ENCODE measurements at places on chromosomes 7 and 10.
A peak's percentile ranks its signal among the peaks of the same experiment; 100 is the strongest.

GRCh38 chr10:191703-192518 is 56.7 kb downstream of the ZMYND11 start:
- DNase-seq = no peak

GRCh38 chr7:158391141-158391540 is 196.5 kb downstream of the PTPRN2 start:
- DNase-seq = no peak

DNA sequence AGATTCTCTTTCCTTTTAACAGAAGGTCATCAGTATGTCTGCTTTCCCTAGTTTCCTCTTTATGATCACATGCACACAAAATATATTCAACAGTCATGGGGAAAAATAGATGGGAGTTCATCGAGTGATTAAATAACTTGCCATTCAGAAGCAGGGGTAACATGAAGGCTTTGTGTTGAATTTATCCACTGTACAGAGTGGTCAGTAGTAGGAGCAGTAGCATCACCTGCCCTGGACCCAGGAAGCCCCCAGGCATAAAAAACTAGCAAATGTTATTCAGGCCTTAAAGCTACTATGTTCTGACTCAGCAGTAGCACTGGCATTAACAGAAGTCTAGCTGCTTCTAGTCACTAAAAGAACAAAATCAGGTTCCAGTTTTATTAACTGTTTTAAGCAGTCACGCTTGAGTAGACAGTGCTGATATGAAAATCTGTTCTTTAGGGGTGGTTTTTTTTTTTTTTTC is 31.4 kb upstream of the FAM133B start:
- DNase-seq = no peak

GRCh38 chr10:79380946-79381721 is 33.9 kb downstream of the PPIF start:
- DNase-seq = no peak

GRCh38 chr7:37208528-37208927 is 240.1 kb downstream of the ELMO1 start:
- DNase-seq = no peak

GRCh38 chr7:42183547-42183946 is 53.5 kb downstream of the GLI3 start:
- no peak for DNase-seq

- no peak for DNase-seq
Observed at GRCh38 chr10:70814126-70814525, 1.6 kb upstream of the SGPL1 start.

- DNase-seq = no peak
Observed at GRCh38 chr7:31724696-31725095, 37.7 kb downstream of the PPP1R17 start.

DNA sequence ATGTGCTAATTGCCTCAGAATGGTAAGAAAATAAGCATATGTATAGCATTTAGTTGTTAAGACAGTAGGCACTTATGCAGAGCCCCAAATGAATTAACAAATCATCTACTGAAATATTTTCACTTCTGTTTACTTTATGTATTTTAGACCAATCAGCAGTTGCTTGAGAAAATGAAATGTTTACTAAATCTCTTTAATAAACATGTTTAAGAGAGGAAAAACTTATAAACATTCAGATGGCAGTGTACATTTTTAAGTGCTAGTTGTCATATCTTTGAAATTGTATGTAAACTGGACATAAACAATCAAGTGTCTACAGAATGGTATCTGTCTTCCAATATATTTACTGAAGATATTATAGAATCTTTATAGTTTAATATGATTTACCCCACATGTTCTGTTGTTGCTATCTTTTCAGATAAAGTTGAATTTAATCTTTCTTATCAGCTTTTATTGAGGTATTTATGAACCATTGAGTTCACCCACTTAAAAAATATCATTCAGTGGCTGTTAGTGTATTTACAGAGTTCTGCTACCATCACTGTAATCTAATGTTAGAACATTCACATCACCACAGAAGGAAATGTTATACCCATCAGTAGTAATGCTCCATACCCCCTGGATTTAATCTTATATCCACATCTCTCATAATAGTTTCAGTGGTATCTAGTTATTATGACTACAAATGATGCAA is 264.3 kb downstream of the ADK start:
- no peak for DNase-seq

GRCh38 chr7:130695840-130696239 is 9.5 kb upstream of the TSGA13 start:
- DNase-seq = no peak

- DNase-seq = peak; percentile 23
Observed at GRCh38 chr10:73252445-73253224, at the start of gene MRPS16. TSS of gene MRPS16 (minus strand) at chr10:73252644. CDS start at chr10:73252482, 162 bp downstream.

DNA sequence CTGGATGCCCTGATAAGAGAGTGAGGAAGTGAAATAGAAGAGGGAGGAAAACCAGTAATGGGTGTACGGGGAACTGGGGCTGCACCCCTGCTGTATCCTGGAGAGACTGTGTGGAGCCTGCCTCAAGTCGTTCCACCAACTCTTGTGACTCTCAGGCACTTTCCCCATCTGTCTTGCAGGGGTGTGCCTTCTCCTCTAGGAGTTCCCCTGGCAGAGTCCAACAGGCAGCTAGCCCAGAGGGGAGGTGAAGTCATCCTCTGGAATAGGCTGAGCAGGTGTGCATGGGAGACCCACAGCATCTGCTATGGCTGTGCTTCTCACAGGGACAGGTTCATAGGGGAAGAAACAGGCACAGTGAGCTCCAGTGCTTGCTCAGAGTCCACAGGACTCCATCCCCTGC is 46.8 kb downstream of the WIPF3 start:
- no peak for DNase-seq

GRCh38 chr10:6083523-6084475 is 5.0 kb upstream of the RBM17 start:
- DNase-seq = no peak
